ENCODE measurements at places on chromosomes 3 and 15.

DNA sequence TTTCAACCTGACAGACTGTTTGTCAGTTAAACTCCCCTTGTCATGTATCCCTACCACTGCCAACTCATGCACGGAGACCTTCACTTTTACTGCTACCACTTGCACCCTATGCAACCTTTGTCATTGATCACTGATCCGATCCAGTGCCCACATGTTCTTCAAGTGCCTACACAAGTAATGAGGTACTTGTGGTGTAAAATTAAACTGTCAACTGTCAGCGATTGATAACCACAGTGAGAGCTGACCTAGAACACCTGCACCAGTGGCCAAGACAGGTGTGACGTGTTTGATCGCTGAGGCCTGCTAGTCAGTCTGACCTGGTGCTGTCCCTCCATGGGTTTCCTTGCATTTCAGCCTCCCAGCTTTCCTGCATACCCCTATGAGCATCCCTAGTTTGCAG lies 55.6 kb downstream of the MECOM start:
- DNase-seq = no peak

DNA sequence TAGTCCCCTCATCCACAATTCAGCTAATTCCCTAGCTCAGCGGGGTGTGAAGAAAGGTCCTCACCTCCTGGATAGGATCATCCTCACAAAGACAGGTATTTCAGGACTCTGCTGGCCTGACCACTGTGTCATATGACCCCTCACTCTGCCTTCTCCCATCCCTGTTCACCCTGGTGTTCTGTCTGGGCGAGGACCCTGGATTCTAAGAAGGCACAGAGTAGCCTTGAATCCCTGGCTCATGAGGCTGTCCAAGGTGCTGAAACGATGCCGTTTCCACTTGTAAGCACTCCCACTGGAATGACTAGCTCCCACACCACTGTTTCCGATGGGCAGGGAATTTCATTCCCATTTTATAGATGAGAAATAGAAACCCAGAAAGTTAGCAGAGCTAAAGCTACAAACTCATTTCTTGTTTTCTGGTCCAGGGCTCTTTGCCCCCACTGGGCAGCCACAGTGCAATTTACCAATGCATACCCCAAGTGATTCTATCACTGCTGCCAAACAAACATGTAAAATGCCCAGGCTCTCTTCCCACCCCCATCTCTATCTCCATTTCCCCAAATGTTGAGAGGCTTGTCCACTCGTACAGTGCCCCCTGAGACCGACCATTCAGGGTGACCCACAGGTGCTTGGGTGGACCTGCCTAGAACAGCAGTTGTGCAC lies 83.2 kb downstream of the RAB11A start:
- no peak for DNase-seq

GRCh38 chr3:183485093-183485492 lies 56.7 kb upstream of the MCF2L2 start:
- no peak for DNase-seq

GRCh38 chr15:75235051-75235673 lies 23.0 kb upstream of the GOLGA6C start:
- peak; percentile 38 for DNase-seq

- DNase-seq = no peak
These were observed 12.7 kb downstream of the KLHL25 start for GRCh38 chr15:85782064-85782463.

GRCh38 chr15:40963201-40963600 lies 9.9 kb downstream of the CHAC1 start:
- no peak for DNase-seq

DNA sequence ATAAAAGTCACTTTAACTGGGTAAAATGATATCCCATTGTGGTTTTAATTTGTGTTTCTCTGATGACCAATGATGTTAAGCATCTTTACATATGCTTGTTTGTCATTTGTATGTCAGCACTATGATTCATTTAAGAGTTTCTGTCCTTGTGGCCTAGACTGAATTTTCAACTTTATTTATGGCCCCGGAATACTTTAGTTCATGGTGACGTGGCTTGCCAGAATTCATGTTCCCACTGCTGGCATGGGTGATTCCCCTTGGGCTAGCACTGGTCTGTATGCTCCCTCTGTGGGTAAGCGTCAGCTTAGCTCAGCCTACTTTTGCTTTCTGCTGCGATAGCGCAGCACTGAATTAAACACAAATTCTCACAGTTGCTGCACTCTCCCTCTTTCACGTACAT lies 436.3 kb upstream of the SGO1 start:
- no peak for DNase-seq
